ENCODE measurements at places on chromosomes 5 and 9.

DNA sequence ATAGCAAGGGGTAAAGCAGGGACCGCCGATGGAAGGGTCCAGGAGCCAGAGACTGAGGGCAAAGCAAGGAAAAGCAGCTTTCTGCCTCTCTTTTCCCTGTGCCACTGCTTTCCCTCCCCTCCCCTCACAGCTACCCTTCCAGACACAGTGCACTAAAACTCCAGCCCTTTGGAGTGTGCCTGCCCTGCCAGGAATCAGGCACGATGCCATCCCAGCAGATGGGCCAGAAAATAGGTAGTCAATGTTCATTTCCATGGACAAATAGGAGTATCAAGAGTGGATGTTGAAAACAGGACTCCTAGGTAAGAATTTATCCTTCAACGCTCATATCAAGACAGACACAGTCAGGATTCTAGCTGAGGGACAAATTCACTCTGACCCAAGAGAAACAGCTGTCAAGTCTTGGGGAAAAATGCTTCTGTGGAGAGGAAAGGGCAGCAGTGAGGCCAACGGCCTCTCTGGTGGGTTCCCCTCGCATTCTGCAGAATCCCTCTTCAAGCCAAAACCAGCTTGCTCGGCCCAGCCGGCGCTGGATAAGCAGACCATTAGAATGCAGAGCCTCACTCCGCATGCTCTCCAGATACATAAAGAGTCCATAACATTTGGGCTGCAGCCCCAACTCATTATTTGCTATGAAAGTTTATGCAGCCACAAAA lies 138.0 kb downstream of the CAAP1 start:
- no peak for DNase-seq

- no peak for DNase-seq
Observed at GRCh38 chr9:24071091-24071490, 245.1 kb upstream of the ELAVL2 start.

DNA sequence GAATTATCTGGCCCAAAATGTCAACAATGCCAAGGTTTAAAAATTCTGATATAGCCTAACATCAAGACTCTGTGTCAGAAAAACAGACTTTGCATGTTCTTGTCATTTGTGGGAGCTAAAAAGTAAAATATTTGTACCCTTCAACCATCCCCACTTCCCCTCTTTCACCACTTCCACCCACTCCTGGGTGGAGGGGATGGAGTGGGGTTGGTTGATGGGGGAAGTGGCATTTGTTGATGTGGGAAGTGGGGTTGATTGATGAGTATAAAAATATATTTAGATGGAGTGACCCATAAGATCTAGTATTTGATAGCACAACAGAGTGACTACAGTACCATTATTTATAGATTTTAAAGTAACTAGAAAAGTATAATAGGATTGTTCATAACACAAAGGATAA lies 55.0 kb upstream of the C9orf72 start:
- no peak for DNase-seq

- no peak for DNase-seq
Observed at GRCh38 chr9:88420227-88420626, 32.0 kb downstream of the SPIN1 start.

DNA sequence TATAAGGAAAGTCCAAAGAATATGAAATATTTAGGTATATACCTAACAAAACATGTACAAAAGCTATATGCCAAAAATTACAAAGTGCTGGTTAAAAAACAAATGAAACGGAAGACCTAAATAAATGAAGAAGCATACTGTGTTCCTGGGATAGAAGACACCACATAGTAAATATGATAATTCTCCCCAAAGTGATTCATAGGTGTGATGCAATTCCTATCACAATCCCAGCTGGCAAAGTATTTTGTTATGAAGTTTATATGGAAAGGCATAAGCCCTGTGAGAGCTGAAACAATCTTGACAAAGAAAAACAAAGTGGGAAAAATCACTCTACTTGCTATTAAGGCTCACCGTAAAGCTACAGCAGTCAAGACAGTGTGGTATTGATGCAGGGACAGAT lies 2.6 kb upstream of the SMIM23 start:
- no peak for DNase-seq

GRCh38 chr5:110045158-110045557 lies 355.4 kb downstream of the MAN2A1 start:
- no peak for DNase-seq

DNA sequence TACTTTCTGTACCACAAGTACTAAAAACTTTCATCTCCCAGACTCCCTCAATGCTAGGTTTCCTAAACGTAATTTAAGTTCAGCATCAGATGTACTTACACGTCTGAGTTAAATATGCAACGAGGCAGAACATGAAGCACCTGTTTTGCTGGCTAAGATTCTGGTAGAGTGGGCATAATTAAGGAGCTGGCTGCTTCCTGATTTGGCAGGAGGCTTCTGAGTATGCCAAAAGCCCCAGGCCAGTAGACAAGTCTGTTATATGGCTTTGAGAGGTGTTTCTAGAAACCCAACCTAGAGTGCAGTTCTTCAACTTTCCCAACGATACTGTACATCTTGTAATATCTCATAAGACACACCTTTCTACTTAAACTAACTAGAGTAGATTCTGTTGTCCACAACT lies 13.6 kb downstream of the TICAM2 start:
- no peak for DNase-seq

DNA sequence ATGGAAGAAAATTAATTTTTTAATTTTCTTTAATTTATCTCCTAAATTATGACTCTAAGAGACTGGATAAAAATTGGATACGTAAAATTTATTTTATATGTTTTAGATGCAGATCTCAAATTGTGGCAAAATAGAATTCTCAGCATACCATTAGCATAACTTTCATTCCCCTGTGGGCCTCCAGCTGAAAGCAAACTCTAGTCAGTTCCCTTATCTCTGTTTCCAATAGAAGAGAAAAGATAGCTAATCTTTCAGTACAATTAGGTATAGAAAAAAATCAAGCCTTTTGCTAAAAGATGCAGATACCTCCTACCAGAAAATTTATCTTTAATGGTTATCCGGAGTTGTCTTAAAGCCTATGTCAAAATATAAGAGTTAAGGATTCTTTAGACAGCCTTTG lies 1530.6 kb downstream of the EFNA5 start:
- no peak for DNase-seq

DNA sequence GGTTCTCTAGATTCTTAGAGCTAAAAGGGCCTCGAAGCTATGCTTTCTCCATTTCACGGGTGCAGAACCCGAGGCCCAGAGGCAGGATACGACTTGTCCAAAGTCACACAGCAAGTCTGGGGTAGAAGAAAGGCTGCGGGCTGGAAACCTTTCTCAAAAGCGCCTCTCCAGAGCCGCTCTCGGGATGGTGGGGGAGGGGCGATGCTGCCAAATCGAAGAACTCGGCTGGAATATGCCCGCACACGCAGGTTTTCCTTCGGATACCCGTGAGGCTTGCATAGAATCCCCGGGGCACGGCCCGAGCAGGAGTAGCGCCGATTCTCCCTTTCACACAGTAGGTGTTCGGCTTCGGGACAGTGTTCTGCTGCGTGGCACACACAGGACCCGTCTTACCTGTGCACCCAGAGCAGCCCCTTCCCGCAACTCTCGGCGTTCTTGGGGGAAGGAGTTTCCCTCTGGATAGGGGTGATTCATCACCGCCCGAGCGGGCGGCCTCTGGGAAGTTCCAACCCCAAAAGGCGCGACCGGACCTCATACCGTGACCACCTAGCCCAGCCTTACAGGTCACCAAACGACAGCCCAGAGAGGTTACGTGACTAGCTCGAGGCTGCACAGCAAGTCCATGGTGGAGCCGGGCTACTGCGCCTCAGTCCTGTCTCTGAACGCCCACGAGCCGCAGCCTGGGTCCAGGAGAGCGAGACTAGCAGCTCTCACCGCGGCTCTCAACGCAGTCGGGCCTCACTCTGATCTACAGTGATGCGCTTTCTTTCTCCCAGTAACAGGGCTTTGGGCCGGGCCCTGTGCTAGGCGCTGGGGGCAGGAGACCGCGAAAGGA lies 4.1 kb downstream of the PAX5 start:
- no peak for DNase-seq

DNA sequence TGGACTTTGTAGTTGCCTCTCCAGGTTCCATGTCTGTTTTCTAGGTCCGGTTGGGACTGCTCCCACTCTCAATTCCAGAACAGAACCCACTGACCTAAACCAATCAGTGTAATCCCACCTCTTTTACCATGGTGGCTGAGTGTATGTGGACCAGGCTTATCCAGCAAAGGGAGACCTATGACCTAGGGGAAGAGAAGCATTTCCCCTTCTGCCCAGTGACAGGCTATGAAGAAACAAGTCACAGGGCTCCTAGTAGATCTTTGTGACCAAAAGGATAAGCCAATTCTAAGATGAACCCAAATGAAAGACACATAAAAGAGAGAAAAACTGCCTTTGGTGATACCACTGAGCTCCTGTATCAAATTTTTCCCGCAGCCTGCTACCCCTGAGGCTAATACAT lies 6.3 kb downstream of the NMRK1 start:
- DNase-seq: no peak

GRCh38 chr5:150759334-150759583 lies 442 bp upstream of the DCTN4 start:
- no peak for DNase-seq

- DNase-seq: no peak
Observed at GRCh38 chr5:42592401-42593140, 164.0 kb upstream of the CCDC152 start.

DNA sequence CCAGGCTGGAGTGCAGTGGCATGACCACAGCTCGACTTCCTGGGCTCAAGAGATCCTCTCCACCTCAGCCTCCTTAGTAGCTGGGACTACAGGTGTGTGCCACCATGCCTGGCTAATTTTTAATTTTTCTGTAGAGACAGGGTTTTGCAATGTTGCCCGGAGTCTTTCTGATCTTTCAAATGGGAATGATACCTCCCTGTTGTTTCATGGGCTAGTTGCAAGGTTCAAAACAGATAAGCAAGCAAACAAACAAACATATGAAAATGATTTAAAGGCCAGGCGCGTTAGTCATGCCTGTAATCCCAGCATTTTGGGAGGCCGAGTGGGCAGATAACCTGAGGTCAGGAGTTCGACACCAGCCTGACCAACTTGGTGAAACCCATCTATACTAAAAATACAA lies 45.3 kb upstream of the PLPP1 start:
- no peak for DNase-seq

DNA sequence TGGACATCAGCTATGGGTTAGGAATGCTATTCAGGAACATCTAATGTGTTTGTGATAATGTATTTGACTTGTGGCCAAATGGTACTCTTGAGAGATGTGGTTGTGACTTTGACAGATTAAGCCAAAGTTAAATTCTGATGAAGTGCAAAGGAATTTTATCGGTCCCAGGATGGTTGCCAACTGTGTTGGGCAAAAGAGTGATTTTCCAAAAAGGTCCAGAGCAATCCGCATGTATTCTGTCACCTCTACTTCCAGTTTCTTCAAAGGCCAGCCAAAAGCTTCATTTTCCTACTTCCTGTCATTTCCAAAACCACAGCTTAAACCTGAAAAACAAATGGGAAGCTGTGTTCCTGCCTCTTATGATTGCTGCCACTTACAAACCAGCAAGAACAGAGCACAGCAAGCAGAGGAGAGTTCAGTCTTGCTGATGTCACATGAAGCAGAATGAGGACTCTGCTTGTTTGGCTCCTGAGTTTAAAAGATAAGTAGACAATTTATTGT lies 59.8 kb downstream of the MARCHF3 start:
- no peak for DNase-seq

DNA sequence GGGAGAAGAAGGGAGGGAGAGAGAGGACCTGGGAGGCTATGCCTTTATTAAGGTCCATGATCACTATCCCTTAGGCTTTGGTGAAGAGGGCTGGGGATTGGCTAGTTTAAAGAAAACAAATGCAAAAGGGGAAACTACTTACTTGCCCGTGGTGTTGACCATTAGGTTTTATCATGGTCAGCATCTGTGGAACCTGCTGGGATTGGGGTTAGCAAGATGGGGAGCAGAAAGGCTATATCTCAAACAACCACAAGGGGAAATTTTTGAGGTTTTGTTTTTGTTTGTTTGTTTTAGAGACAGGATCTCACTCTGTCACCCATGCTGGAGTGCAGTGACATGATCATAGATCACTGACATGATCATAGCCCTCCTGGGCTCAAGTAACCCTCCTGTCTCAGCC lies 9.0 kb upstream of the RAD23B start:
- DNase-seq: no peak

DNA sequence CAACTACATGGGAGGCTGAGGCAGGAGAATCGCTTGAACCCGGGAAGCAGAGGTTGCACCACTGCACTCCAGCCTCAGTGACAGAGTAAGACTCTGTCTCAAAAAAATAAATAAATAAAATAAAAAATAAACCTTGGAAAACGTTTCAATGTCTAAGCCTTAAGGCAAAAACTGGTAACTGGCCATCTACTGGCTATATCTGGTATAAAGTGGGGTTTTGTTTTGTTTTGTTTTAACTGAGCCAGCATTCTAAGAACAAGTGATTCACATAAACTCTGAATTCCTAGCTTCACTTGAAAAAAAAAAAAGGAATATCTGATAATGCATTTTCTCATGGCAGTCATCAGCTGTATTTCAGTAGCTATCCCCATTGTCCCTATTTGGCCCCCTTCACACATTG lies 126.1 kb upstream of the EFNA5 start:
- DNase-seq: no peak

DNA sequence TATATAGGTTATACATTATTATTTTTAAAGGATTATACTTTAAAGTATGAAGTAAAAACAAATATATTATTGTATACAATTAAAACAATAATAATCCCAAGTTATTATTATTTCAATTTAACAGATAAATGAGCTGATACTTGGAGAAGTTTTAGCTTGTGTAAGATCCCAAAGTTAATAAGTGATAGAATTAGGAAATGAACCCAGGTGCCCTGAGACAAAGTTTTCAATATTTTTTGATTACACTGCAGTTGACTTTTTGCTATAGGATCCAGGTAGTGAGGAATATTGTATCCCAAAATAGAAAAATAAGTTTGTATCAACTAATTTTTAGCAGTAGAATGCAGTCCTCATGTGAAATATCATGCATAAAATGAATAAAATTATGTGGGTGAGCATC lies 543.2 kb upstream of the ZNF608 start:
- no peak for DNase-seq

DNA sequence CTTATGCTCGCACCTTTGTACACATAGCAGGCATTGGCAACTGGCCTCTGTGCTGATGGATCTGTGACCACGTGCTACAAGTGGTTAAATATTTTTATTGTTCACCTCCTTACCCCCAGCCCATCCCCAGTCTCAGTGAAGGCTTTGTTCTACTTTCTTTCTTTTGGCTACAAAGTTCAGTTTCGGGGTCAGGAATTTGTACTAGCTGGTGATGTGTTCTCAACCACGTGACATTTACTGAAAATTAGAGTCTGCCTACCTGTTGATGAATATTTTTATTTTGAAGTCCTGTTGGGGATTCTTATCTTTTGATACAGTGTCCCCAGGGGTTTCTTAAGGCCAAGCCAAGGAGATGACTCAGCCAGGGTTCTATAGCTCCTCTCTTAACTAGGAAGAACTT lies 47.8 kb downstream of the C9orf57 start:
- DNase-seq: no peak

DNA sequence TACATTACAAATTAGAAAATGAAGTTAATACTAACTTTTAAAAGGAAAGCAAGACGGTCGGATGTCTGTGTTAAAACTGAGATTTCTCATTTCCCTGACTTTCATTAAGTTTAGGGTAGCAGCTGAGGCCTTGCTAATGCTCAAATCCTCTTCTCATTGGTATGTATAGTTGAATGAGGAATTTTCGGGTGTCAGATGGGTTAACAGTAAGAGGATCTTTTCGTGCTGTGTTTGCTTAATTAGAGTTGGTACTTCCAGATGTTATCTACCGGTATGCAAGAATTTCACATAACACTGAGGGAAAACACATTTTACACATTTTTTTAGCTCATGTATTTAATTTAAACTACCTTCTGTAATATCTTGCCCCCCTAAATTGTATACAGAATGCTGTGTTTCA lies 168.2 kb upstream of the CTNND2 start:
- no peak for DNase-seq

Measured in T-helper 17 cell (primary cell).